ENCODE measurements at places on chromosomes 1 and 21.

DNA sequence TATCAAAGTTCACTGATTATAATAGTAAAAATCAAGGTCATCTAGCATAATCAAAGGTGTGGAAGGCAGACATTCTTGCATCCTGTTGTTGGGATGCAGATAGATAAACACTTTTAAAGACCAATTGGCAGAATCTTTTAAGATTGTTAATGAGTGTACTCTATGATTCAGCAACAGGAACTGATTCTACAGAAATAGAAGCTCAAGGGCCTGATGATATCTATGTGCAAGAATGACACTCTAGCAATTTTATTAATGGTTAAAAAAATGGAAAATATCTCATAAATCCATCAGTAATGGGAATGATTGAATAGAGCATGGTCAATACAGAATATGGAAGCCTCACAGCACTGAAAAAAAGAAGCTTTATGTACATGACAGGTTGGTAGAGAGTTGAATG, 2.2 kb upstream of the ATP1A4 start:
- DNase-seq: no peak

GRCh38 chr1:26959722-26960624, at the start of gene KDF1:
KDF1 (minus strand) TSS chr1:26960468; CDS start chr1:26952380, 8,088 bp downstream.
- DNase-seq: no peak

- peak; percentile 44 for DNase-seq
These were observed 15.1 kb upstream of the TENT5B start for GRCh38 chr1:27027575-27028250.

DNA sequence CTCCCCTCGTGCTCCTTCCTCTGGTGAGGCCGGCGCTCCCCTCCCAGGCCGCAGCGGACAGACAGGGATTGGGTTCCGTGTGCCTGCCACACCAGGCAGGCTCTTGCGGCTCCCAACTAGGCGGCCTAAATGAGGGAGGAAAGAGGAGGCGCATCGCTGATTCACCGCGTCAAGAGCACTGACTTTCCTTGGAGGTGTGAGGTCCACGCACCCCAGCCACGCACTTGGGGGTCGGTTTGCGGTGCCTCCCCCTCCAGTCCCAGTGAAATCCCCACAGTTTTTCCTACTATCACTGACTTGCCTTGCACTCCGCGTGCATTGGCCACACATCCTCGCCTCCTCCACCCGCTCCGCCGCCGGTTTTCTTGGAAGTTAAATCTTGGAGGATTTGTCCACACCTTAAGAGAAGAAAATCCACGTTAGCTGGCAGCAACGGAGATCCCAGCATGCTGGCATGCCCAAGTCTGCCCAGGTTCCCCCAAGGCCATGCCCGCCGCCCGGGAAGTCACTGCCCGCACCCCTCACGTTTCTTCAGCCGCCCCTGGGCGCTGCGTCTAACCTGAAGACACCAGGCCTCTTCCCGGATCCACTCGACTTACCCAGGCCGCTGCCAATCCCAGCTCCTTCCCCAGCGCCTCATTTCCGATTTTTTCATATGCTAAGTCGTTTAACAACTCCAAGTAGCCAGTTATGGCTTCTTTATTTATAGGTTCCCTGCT, 1.1 kb upstream of the FOXD3 start:
- no peak for DNase-seq

DNA sequence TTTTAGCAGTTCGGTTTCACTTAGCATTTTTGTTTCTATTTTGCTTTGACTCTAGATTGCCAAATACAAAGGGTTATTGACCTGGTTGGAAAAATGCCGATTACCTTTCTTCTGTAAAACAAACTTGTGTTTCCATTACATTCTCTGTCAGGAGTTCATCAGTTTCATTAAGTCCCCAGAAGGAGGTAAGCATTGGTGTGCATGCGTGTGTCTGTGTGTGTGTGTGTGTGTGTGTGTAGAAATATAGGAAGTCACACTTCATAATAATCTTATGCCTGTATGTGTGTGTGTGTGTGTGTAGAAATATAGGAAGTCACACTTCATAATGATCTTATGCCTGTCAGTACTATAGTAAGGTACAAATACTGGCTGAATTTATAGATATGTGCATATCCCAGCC, 10.0 kb downstream of the RGSL1 start:
- DNase-seq: no peak

GRCh38 chr1:161379071-161379470, 11.4 kb upstream of the CFAP126 start:
- no peak for DNase-seq

- DNase-seq: no peak
These were observed 415.0 kb downstream of the HLX start for GRCh38 chr1:221294242-221294641.

GRCh38 chr1:27234049-27234882, at the start of gene WDTC1:
WDTC1 (plus strand) TSS chr1:27234632; CDS start chr1:27261055, 26,423 bp downstream.
- DNase-seq: peak; percentile 98

GRCh38 chr1:171898941-171899340, 57.6 kb downstream of the DNM3 start:
- peak; percentile 24 for DNase-seq

GRCh38 chr1:111648806-111649205, 29.2 kb downstream of the RAP1A start:
- DNase-seq: no peak

DNA sequence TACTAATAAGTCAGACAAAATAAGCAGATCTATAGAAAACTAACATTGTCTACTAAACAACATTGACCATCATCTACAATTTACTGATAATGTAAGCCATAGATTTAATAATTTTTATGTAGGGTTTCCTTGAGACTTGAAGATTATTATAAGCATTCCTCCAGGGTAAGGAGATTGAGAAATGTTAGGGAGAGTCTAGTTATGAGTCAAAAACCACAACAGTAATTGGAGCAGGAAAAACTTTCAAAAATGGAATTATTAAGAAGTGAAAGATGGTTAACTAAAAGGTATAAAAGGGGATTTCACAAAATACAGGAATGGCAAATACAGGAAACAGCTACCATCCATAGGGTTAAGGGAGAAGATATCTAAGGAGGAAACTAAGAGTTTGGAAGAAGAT, 12.4 kb upstream of the UHMK1 start:
- no peak for DNase-seq

- no peak for DNase-seq
These were observed 30.2 kb upstream of the CD1D start for GRCh38 chr1:158150523-158150922.

GRCh38 chr1:41312991-41313645, 48.1 kb upstream of the FOXO6 start:
- DNase-seq: no peak

DNA sequence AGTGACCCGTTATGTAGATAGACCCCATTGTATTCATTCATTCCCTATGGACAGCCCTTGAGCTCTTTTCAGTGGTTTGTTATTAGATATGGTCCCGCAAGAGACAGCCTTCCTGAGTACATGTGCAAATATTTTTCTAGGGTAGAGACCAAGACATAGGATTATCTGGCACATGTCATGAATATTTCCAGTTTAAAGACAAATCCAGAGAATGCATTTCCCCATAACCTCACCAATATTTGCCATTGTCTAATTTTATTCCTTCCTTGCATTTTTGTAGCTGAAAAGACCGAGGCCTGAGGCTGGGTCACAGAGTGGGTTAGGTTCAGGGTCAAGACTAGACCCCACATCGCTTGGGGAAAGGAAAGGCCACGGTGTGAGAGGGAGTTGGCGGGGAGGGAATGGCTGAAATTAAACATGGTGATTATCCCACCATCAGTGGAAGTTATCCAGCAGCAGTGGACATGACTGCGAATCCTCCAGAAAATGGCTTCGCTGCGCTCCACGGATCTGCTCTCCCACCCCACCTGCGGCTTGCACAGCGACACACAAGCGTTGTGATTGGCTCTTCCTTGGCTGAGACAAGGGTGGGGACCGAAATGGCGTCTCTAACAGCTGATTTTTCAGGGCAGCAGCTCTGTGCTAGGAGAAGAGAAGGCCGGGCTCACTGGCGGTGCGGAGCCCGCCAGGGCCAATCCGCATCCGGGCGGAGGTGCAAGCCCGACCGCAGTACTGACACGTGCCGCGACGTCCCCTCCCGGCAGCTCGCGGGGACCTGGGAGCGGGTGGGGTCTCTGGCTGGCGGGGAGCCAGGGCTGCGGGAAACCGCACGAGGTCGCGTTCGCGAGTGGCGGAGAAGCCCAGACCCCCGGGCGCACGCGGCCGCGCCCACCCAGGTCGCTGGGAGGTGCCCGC, 16.1 kb upstream of the STMN1 start:
- DNase-seq: peak; percentile 15

GRCh38 chr1:239831577-239832355, 259.9 kb upstream of the FMN2 start:
- no peak for DNase-seq

Measured in astrocyte of the spinal cord (primary cell).